ENCODE measurements at places on chromosomes 12 and 14. TPM values are rescaled to one million over a fixed set of nuclear protein-coding genes. Genes with fewer than 3 reads are reported as not detected.

- no peak for DNase-seq
Observed at GRCh38 chr12:45189766-45190403, 26.0 kb upstream of the ANO6 start.

DNA sequence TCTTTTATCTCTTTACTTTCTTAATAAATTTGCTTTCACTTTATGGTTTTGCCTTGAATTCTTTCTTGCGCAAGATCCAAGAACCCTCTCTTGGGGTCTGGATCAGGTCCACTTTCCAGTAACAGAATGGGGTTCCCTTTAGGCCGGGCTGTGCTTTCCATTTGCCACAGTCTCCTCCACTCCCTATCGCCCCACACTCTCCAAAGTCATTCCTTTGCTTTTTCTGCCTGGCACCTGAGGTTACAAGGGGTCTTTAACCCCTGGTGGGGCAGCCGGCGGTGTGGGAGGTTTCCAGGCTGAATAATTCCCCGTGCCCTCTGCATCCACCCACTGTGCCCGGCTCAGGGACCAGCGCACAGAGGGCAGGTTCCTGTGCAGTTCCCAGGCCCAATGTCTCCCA, 42.9 kb upstream of the LHX5 start:
- DNase-seq = no peak

The DIO3 gene
- not detected for total RNA-seq

- peak; percentile 84 for DNase-seq
Observed at GRCh38 chr12:4276524-4277204, 3.1 kb downstream of the CCND2 start.

- DNase-seq = no peak
Observed at GRCh38 chr14:100372357-100373048, 49.4 kb downstream of the SLC25A47 start.

Data from Peyer's patch (tissue), 4 donors.